Dermis blood vessel endothelial cell (primary cell): ENCODE measurements at places on chromosomes 5 and 9.
A peak's percentile ranks its signal among the peaks of the same experiment; 100 is the strongest.

GRCh38 chr9:77462066-77462465, 186.1 kb downstream of the GNA14 start:
- no peak for DNase-seq

- DNase-seq = peak; percentile 10
Observed at GRCh38 chr5:181052672-181053487, 12.8 kb downstream of the BTNL9 start.

- DNase-seq = no peak
Observed at GRCh38 chr5:71693828-71694427, 25.1 kb upstream of the CARTPT start.

GRCh38 chr5:136491806-136492205, 126.5 kb upstream of the TRPC7 start:
- no peak for DNase-seq

GRCh38 chr9:6564868-6565267, 80.7 kb downstream of the GLDC start:
- DNase-seq = peak; percentile 56

DNA sequence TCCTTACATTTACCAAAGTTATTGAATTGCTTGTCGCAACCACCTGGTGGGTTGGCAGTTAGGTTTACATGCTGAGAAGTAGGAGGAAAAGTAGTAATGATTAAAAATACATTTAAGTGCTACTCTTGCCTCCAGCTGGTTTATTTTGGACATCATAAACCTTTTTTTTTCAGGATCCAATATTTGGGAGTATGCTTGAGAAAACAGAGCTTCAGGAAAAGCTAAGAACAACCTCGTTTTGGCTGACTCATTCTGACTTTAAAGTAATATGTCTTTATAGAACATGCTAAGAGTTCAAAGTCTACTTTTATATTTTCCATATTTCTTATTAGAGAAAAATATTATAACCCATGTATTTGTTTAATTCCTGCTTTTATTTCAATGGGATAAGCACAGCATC, 41.7 kb upstream of the BNC2 start:
- no peak for DNase-seq

DNA sequence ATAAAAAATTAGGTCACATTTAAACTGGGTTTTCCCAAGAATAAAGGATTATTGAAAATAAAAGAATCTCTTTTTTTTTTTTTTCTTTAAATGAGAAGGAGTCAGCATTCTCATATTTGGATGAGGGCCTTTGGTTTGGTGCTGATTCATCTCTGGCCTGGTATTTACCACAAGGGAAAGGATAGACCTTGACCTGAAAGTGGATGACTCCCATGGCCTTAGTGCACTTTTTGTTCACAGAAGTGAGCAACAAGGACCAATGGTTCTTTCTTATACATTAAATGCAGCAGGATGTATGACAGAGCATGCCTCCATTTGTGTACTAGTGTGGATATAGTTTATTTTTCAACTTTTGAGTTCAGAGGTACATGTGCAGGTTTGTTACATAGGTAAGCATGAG, 6.9 kb downstream of the YTHDC2 start:
- DNase-seq = no peak

- DNase-seq = no peak
Observed at GRCh38 chr5:115963566-115963965, 1.3 kb downstream of the LVRN start.

DNA sequence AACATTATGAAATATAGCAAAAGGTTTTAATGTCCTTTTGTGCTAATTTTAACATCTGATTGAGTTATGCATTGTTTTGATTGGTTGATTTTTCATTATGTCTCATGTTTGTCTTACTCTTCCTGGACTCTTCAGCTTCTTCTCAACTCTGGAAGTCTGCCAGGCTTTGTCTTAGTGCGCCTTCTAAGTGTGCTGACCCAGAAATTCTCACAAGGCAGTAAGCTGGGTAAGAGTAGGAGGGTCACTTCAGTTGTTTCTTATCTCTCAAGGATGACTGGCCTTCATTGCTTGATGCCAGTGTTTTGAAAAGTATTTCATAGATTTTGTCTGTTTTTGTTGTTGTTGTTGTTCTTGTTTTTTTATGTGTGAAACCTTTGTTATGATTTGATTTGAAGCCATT, 59.2 kb downstream of the RIC1 start:
- DNase-seq = peak; percentile 89

DNA sequence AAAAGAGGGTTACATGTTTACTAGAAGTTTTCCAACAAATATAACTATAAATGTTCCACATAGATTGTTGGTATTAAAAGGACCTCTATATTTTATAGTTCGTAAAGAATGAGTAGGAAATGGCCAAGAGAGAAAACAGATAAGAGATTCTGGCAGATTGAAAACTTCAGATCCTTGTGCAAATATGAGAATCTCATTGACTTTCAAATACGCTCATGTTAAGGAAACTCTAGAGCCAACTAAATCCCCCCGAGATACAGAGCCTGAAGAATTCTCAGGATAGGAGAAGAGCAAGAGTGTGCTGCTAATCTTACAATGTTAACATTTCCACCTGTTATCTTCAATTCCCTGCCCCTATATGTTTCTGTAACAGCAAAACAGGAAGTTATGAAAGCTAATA, 159.0 kb upstream of the OR13F1 start:
- DNase-seq = no peak
